Right kidney (tissue), 9 donors: ENCODE measurements at places on chromosomes 1 and 21.
A peak's percentile ranks its signal among the peaks of the same experiment; 100 is the strongest.

GRCh38 chr1:107474877-107475612 is 334.2 kb downstream of the NTNG1 start:
- DNase-seq: no peak

DNA sequence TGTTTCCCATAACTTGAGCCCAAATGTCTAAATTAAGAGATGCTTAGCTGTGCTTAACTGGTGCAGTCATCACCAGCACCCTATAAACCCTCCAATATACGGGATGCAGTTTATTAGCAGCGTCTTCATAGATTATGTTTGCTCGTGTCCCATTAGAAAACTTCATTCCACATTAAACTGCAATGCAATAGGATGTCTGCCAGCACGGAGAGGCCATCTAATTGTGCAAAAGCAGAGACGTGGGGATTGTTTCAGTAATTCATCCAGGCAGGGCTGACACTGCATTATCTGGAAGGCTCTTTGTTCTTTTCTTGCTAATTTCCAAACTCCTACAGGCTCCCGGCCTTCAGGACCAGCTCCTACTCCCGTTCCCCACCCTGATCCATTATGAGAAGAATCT is 89.5 kb downstream of the CSMD2 start:
- DNase-seq: no peak

DNA sequence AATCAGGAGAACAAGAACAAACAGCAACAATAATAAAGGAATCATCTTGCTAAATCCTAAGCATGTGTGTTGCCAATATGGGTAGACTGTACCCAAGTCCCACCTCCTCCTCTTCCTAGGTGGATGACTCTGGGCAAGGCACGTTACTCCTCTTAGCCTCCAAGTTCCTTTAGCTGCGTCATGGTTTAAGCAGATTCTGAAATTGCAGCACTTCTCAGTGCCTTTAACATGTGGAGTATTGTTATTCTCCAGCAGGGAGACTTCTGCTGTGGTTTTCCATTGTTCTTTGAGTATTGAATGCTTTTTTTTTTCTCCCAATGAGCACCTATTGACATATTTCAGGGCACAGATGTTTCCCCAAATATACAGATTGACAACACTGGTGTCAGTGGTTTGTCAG is 15.5 kb downstream of the ARHGEF10L start:
- DNase-seq: no peak

DNA sequence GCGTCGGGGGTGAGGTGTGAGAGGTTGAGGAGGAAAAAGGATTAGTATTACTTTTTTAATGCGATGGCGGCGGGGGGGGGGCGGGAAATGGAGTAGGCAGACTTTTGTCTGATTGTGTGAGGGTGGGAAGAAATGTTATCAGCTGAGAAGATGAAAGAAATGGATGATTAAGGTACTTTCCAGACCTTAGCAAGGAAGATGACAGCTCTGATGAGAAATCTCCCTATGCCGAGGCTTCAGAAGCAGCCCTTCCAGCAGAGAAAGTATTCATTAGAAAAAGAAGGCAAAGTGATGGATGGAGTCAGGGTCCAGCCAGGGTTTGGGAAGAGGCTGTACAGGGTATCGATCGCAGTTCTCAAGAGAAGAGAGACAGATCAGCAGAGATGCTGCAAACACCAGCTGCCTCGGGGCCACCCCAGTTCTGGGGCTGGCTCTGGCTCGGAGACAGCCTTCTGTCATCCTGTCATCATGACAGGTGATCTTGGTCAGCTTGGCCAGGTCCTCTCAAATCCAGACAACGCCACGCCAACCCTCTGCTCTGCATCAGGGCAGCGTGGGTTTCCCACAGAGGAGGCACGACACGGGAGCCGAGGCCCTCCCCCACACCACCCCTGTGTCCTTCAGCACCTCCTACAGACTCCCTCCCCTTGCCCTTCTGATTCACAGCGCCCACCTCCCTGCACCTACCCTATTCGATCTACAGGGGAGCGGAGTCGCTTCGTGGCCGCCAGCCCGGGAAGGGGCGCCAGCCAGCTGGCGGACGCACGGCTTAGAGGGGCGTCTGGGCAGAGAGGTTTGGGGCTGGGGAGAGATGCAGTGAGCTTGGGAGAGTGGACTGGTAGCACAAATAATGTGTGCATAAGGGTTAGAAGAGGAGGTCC is 674 bp upstream of the ATXN7L2 start:
- peak; percentile 85 for DNase-seq

DNA sequence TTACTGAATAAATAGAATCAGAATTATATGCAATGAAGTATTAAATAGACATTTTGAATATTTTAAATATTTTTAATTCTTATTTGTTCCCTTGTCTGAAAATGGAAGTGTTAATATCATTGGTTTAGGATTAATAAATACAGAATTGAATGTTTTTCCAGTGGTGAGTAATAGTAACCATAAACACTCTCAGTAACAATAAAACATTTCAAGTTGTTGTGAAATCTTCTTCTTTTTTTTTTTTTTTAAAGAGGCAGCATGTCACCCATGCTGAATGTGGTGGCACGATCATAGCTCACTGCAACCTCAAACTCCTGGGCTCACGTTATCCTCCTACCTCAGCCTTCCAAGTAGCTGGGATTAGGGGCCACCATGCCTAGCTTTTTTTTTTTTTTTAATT is 86.2 kb upstream of the ZBTB18 start:
- no peak for DNase-seq

- DNase-seq: no peak
These were observed 21.6 kb upstream of the POFUT2 start for GRCh38 chr21:45309069-45309986.
